ENCODE measurements at places on chromosomes 1 and 21. TPM values are rescaled to one million over a fixed set of nuclear protein-coding genes. Genes with fewer than 3 reads are reported as not detected.

DNA sequence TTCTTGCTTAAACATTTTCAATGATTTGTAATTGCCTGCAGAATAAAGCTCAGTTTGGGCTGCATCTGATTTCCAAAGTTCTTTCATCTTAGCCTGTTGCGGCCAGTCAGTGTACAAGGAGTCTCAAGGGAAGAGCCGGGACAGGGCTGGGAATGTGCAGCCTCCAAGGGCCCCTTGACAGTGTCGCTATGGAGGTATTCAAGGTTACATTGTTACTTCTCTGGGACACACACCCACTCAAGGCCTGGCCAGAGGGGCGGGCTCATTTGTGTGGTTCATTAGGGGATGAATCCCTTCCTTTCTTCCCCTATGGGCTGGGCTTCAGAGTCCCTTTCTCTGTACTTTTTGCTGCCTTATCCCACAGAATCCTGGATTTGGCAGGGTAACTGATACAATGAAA lies 107.6 kb upstream of the CSF3R start:
- DNase-seq, result no peak

GRCh38 chr1:20107796-20108195 lies 11.5 kb downstream of the PLA2G2D start:
- DNase-seq, result no peak

GRCh38 chr1:38672692-38673091 lies 186.9 kb downstream of the RRAGC start:
- DNase-seq, result no peak

GRCh38 chr1:11615090-11615489 lies 39.1 kb downstream of the FBXO2 start:
- DNase-seq, result no peak

Gene ZMYND12
- total RNA-seq, result 0.91 TPM

DNA sequence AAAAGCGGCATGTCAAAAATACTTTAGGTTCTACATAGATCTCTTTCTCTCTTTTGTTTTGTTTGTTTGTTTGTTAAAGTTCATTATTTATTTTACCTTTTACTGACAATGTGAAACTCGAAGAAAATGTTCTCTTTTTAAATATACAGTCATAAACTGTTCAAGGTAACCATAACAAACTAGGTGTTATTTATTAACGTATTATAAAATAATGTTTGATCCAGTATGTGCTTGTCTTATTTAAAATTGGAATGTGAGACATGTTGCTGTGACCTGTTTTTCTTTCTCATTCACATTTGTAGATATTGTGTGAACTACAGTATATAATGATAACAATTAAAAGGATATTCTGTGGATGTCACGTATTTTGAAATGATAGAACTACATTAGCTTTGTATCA lies 5.9 kb upstream of the LEPR start:
- DNase-seq, result no peak

Gene HMCN1
- 46.4 TPM for total RNA-seq

Gene C8A
- not detected for total RNA-seq

- DNase-seq, result no peak
Measured at GRCh38 chr1:45170151-45170742, 36.2 kb downstream of the ZSWIM5 start.

Gene TRPM2
- total RNA-seq, result 0.09 TPM

Gene CFHR2
- not detected for total RNA-seq

DNA sequence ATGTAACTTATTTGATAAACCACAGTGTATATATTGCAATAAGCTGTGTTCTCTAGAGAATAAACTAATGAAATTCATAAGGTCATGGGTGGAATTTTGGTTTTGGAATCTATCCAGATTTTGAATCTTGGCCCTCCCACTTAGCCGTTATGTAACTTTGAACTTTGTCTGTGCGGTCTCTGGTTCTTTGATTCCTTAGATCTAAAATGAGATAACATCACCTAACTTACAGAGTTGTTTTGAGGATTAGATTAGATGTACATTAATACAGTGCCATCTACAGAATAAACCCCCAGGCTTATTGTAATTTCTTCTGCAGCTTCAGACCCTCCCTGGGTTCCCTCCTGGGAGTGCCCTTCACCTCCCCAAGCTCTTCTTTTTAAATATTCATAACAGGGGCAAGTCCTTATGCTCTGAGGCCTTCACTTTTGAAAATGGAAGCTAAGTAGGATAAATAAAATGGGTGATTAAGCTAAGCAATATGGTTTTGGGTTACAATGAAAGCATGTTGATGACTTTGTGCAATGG lies 124.3 kb downstream of the ATG4C start:
- DNase-seq, result no peak

DNA sequence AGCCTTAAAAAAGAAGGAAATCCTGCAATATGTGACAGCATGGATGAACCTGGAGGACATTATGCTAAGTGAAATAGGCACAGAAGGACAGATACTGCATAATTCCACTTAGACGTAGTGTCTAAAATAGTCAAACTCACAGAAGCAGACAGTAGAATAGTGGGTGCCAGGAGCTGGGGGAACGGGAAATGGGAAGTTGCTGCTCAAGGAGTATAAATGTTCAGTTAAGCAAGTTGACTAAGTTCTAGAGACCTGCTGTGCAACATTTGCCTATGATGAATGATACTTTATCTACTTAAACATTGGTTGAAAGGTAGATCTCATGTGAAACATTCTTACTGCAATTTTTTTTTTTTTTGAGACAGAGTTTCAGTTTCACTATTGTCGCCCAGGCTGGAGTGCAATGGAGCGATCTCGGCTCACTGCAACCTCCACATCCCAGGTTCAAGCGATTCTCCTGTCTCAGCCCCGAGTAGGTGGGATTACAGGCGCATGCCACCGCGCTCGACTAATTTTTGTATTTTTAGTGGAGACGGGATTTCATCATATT lies 197.8 kb downstream of the HIVEP3 start:
- DNase-seq, result no peak

- no peak for DNase-seq
Measured at GRCh38 chr1:201508809-201509208, 1.9 kb upstream of the CSRP1 start.

- DNase-seq, result no peak
Measured at GRCh38 chr1:157170677-157171515, 32.7 kb upstream of the ETV3 start.

Gene HDGF
- total RNA-seq, result 176 TPM

Gene SMYD3
- 37.3 TPM for total RNA-seq

Gene ZFP69B
- total RNA-seq, result 9.0 TPM

Gene SPRR2F
- total RNA-seq, result 54.4 TPM

DNA sequence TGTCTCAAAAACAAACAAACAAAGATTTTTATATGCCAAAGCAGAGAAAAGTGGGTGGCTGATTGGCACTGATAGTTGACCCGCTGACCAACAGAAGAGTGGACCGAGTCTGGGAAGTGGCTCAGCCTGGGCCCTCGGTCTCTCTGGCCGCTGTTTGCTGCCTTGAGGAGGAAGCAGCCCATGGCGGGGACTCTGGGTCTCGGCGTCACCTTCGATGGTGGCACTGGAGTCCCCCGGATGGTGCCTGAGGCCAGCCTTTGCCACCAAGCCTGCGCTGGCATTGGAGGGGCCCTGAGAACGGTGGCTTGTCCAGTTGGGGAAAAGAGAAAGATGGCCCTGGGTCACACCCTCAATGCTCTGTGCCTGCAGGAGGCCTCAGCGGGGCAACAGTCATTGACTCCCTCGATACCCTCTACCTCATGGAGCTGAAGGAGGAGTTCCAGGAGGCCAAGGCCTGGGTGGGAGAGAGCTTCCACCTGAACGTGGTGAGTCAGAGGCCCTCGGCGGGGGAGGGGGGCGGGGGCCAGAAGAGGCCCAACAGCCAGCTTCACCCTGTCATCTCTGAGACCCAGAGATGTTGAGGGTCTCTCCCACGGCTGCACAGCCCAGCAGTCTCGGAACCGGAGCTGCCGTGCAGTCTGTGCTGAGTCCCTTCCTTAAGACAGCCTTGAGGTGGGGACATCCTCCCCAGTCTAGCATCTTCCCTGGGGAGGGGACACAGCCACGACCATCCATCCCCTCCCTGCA lies 53.5 kb upstream of the SELENON start:
- no peak for DNase-seq

DNA sequence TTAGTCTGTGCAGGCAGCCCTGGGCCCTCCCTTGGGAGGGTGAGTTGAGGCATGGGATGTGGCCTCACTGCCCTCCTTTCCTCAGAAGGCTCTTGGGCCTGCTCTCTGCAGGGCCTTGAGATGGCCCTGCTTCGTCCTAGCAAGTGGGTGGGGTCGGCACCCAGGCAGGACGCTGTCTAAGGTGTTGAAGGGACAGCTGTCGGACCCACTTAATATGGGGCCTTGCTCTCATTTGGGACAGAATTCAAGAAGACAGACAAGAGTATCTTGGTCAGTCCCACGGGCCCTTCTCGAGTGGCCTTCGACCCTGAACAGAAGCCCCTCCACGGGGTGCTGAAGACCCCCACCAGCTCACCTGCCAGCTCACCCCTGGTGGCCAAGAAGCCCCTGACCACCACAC lies 26.0 kb upstream of the PDXK start:
- DNase-seq, result no peak

- no peak for DNase-seq
Measured at GRCh38 chr1:40901886-40902852, 40.0 kb upstream of the CITED4 start.

- DNase-seq, result no peak
Measured at GRCh38 chr1:221939607-221940006, 197.7 kb upstream of the DUSP10 start.

DNA sequence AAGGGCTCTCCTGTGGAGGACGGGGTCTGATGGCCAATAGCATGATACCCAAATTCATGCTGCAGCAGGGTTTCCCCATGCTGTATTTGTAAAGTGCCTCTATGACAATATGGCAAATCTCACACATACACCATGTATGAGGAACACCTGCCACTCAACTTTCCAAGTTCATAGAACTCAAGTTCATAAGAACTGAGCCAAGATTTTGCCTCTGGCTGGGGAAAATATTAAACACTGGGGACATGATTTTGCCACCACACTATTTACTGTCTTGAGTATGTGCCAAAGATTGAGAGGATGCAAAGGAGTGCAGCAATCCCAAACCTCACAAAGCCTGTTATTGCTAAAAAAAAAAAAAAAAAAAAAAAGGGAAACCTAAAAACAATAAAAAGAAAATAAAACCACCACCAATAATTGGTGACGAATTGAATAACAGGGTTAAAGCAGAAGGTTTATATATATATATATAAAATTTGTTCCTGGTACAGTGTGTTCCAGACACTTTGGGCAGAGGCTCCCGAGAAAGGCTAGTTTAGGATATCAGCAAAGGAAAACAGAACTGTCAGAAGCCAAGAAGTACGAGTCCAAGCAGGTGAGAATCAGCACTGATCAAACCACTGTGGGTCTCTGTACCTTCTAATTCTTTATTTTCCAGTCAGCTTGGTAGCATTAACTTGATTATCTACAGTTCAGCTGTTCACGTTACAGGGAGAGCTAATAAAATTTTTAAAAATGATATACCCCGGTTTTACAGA lies 24.3 kb downstream of the ZBTB21 start:
- no peak for DNase-seq

GRCh38 chr1:222654849-222655248 lies 37.0 kb downstream of the MIA3 start:
- no peak for DNase-seq

Data from mesothelial cell of epicardium (in vitro differentiated cells).